ENCODE measurements at places on chromosomes 1 and 21.

- DNase-seq = peak; percentile 66
Measured at GRCh38 chr1:100989306-100990077, 36.1 kb downstream of the DPH5 start.

GRCh38 chr1:194378517-194378916 is 1192.1 kb upstream of the B3GALT2 start:
- no peak for DNase-seq

DNA sequence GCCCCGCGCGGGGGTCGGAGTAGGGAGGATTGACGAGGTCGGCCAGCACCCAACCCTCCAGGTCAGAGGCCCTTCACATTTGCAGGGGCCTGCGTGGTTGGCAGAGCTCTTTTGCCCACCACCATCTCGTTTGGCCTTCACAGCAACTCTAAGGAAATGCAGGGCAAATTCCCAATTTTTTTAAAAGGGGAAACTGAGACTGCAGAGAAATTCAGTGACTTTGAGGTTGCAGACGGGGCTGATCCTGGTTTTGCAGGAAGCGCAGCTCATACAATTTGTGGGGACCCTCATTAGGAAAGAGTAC is 430 bp upstream of the ACBD3 start:
- no peak for DNase-seq

DNA sequence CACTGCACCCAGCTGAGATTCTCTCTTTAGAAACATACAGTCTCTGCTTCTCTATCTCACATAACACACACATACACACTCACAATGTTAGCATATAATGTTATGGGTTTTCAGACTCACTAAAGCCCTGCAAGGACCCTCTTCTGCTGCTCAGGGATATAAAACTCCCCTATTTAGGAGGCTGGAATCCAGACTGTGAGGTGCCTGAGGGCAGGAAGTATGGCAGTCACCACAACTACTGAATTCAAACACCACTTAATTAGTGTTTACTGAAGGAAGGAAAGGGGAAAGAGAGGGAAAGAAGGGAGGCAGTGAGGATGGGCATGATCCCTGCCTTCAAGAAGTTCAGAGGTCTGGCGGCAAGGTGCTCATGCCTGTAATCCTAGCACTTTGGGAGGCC is 7.8 kb upstream of the CDK18 start:
- DNase-seq = no peak

GRCh38 chr1:21874778-21875547 is 62.1 kb downstream of the HSPG2 start:
- DNase-seq = no peak

- DNase-seq = peak; percentile 7
Measured at GRCh38 chr1:216670118-216670883, 52.9 kb downstream of the ESRRG start.

GRCh38 chr1:115679141-115679611 is 37.4 kb downstream of the VANGL1 start:
- DNase-seq = peak; percentile 94

- DNase-seq = no peak
Measured at GRCh38 chr1:180234369-180235076, 4.5 kb downstream of the LHX4 start.

GRCh38 chr1:47935856-47936255 is 61.3 kb downstream of the TRABD2B start:
- DNase-seq = no peak

DNA sequence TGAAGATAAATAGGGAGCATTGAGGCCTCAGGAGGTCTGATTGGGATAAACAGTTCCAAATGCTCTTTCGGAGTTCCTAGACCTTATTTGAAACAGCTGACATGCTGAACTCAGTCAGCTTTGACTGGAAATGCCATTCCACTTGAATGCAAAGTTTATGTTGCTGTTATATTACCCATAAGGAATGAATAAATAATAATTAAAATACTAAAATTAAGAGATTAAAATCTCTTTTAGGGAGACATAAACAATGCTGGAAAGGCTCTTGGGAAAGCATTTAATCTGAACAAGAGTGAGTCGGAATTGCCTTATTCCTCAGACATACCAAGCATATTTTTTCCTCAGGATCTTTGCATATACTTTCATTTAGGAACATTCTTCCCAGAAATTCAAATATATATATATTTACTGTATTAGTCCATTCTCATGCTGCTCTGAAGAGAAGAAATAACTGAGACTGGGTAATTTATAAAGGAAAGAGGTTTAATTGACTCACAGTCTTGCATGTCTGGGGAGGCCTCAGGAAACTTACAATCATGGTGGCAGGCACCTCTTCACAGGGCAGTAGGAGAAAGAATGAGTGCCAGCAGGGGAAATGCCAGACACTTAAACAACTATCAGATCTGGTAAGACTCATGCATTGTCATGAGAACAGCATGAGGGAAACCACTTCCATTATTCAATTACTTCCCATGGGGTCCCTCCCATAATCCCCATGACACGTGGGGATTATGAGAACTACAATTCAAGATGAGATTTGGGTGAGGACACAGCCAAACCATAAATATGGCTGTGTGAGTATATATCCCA is 318.2 kb upstream of the PLXNA2 start:
- DNase-seq = no peak

DNA sequence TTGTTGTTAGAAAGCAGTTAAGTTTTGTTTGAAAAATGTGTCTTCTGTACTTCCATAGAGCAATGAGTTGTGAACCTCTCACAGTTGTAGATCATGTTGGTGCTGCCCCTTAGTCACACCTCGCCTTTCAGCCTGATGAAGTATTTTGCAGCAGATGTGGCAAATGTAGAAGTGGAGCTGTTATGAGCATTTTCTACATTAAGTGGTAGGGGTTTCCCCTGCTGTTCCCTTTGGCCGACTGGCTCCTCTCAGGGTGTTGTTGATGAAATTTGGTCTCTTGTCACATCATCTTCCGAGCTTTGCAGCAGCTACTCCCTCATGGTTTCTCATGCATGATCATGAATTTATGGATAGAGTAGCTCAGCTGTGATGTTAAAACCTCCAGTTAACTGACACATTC is 33.6 kb upstream of the DENND1B start:
- no peak for DNase-seq

GRCh38 chr1:11059155-11059967 is 457 bp downstream of the SRM start:
- peak; percentile 54 for DNase-seq

DNA sequence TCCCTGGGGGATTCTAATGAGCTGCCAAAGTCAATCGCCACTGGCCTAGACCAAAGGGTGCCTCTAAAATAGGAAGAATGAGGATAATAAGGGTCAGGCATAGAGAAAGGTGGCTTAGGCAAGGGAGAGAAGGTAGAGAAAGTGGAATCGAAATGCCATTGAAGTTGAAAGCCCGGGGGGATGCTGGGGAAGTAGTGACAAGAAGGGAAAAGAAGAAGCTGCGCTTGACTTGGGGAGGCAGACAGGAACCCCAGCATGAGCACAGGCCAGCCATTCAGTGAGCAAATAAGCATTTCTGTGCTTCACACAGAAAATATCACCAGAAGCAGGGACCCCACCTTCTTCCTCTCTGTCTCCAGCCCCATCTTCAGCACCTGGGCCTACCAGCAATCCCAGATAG is 1.5 kb downstream of the CD2 start:
- DNase-seq = no peak

- peak; percentile 91 for DNase-seq
Measured at GRCh38 chr1:184792450-184792969, 37.9 kb upstream of the EDEM3 start.

- peak; percentile 76 for DNase-seq
Measured at GRCh38 chr1:84936116-84936810, 43.3 kb upstream of the LPAR3 start.

DNA sequence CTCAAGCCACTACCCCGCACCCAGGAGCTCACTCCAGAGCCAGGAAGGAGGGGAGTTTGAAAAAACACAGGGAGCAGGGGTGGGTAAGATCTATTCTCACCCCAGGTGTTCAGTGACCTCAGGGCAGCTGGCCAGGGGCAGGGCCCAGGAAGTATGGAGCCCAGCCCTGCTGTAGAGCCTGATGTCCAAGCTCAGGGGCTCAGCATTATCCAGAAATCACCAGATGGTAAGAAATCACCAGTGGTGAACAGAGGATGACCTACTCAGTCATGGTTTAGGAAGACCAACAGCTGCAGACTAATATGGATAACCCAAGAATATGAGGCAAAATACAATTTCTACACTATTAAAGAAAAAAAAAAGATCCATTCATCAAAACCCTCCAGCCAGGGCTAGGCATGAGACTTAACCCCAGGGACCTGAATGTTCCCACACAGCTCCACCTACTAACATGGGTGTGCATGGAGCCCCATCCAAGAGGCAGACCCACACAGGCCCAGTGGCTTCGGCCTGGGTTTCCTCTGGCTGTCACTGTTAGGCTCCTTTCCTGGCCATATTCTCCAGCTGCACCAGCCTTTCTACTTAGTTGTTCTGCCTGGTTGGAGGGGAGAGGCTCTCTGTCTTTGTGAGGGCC is 67.6 kb downstream of the KCNN3 start:
- DNase-seq = no peak

DNA sequence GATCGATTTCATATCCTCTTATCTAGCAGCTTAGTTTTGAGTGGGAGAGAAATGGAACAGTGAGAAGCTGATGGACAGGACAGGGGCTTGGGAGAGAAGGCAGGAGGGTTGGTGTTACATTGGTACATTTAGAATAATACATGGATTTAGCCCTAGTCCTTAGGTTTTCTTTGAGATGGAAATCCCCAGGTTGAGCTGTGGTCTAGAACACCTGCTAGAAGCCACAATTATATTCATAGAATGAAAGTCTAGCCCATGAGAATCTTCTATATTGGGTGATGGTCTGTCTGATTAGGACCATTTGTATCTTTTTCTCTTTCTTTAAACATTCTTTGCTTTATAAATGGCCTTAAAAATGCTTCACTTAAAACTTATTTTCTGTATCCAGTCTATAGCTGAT is 19.9 kb downstream of the CRNN start:
- no peak for DNase-seq

GRCh38 chr1:243507001-243507671 is 251.3 kb downstream of the SDCCAG8 start:
- DNase-seq = no peak

- DNase-seq = peak; percentile 81
Measured at GRCh38 chr1:221612047-221612777, 129.7 kb downstream of the DUSP10 start.

GRCh38 chr1:203479646-203480045 is 4.0 kb downstream of the PRELP start:
- DNase-seq = no peak

GRCh38 chr21:45499201-45499750 is 43.0 kb downstream of the SLC19A1 start:
- no peak for DNase-seq

- DNase-seq = no peak
Measured at GRCh38 chr1:86951430-86951829, 37.0 kb downstream of the HS2ST1 start.

- no peak for DNase-seq
Measured at GRCh38 chr1:63325279-63325985, 3.1 kb downstream of the FOXD3 start.

GRCh38 chr1:219283541-219283940 is 109.9 kb downstream of the LYPLAL1 start:
- no peak for DNase-seq

DNA sequence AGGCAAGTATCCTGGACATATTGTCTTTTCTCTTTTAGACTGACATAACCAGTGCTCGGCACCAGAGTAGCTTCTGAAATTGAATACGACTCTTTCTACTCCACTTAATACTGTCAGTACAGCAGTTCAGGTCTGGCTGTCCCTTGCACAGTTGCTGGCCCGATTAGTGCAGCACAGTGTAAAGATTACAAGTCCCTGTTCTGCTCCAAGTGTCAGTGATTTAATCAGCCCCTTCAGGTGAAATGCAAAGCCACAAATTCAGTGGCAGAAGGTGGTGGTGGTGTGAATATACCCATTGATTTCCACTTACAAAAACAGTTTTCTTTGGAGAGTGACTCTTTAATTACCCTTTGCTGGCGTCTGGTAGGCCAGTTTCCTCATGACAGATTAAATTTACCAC is 545.4 kb downstream of the ADGRL2 start:
- no peak for DNase-seq

- no peak for DNase-seq
Measured at GRCh38 chr1:12231276-12231595, 1.4 kb downstream of the VPS13D start.

DNA sequence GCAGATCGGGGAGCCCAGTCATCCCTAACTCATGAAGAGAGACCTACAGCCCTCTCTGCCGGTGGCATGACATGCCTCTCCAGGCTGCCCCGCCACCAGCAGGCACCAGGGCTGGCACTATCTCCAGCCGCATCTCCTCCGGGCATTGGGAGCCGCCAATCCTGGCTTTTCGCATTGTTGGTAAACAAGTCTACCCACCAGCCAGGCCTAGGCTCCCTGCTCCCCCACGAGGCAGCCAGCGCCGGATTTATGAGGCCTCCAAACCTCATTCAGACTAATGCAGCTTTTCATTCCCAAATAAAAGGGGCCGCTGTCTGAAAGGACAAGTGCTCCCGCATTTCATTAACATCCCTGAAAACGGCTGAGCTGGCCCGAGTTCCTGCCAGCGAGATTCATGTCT is 3.4 kb upstream of the GRIK3 start:
- no peak for DNase-seq

GRCh38 chr1:214604523-214604922 is 1.5 kb downstream of the CENPF start:
- peak; percentile 29 for DNase-seq

DNA sequence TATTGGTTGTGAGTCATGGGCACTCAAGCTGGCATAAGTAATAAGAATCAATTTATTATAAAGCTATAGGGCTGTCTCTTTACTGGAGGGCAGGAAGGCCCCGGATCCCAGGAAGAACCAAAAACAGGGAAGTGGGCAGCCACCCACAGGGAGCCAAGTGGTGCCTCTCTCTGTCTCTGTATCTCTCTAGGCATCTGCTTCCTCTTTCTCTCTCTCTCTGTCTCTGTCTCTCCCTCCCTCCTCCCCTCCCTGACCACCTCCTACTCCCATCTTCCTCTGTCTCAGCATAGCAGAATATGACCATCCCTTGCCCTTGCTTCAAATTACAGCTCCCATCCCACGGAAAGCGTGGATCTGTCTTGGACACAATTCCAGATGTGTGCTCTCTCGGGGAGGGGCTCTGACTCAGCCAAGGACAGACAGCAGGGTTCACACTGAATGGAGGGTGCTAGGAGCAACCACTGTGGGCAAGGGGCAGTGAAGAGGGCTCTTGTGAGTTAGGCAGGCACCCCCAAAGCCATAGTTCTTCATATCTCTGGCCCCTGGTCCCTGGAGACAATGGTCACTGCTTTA is 80.4 kb upstream of the LPGAT1 start:
- peak; percentile 37 for DNase-seq
